Effector CD4-positive, alpha-beta T cell (primary cell): ENCODE measurements at places on chromosomes 5 and 9.

GRCh38 chr9:98085944-98086343, 29.4 kb downstream of the NANS start:
- no peak for DNase-seq

DNA sequence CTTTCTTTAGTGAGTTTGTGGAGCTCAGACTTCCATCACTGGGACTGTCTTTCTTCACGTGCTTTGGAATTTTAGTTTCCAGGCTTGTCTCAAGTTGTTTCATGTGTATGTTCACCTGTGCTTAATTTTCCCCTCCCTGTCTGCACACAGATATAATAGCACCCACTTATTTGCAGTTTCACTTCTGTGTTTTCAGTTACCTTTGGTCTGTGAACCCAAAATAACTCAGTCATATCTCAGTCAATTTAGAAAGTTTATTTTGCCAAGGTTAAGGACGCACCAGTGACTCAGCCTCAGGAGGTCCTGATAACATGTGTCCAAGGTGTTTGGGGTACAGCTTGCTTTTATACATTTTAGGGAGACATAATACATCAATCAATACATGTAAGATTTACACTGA, 330.4 kb downstream of the ICE1 start:
- DNase-seq = no peak

- no peak for DNase-seq
These were observed 92.6 kb downstream of the RIC1 start for GRCh38 chr9:5721279-5722087.

DNA sequence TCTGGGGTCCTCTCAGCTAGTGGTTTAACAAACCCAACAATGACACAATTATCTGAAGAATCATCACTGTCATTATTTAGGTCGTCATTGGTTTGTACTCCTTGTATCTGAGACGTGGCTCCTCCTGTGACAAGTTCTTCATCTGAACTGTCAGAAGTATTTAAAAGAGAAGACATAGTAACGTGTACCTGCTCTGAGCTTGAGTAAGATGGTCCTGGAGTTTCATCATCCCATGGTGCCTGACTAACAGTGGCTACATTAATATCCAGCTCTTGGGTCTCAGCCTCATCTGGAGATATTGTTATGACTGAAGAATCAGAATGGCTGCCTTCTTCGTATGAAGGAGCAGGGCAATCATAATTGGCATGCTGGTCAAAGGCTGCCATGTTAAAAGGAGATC, 9.1 kb upstream of the SMIM27 start:
- DNase-seq = no peak

- no peak for DNase-seq
These were observed 90.3 kb upstream of the FBXL17 start for GRCh38 chr5:108472237-108472636.

DNA sequence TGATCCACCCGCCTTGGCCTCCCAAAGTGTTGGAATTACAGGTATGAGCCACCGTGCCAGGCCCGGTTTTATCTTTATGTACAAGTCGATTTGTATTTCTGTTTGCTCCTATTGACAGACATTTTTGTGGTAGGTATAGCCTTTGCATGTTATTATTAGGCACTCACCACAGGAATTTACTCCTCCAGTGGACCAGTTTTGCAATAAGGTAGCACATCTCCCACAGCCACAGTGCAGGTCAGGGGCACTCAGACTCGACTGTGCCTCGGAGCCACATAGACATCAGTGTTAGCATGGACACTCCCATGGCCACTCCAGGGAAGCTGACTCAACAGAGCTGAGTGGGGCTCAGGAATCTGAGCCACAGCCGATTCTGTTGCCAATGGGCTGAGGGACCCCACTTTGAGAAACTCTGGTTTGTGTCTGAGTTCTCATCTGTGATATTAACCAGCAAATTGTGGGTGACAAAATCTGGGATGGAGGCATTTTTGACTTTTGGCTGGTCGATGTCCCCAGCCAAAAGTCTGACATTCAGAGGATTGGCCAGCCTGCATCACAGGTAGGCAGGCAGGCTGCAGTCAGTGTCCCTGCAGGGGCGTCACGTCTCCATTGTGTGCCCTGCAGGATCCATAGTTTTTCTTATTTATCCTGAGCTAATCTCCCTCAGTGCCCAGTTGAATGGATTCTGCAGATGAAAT, 15.0 kb upstream of the SHB start:
- DNase-seq = no peak

DNA sequence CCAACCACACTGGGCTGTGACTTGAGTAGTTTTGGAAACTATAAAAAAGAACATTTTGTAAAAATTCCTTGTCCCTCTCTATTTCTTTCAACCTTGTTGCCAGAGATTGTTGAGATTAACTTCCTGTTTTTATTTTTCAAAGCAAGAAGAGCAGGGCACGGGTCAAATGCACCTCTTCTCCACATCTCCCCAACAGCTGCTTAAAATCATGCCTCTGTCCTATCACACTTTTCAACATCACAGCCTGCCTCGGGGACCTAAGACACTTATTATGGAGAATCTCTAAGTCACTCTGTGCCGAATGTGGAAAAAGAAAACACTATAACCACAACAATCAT, 280.3 kb upstream of the TNC start:
- no peak for DNase-seq

DNA sequence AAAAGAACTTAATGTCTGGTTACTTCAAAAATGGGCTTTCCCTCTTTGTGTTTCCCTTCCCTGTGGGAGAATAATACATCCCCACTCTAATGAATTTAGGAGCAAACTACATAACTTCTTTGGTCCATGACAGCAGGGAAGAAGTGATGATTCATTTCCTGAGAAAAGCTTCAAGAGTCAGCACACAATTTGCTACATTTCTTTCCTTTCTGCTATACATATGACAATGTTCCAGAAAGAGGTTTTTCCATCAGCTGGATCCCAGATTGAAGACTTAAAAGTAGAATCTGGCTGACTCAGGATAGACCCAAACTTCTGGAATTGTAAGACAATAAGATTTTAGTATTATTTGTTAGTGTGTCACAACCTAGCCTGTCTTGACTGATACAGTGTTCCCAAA, 126.1 kb downstream of the DRD1 start:
- no peak for DNase-seq

DNA sequence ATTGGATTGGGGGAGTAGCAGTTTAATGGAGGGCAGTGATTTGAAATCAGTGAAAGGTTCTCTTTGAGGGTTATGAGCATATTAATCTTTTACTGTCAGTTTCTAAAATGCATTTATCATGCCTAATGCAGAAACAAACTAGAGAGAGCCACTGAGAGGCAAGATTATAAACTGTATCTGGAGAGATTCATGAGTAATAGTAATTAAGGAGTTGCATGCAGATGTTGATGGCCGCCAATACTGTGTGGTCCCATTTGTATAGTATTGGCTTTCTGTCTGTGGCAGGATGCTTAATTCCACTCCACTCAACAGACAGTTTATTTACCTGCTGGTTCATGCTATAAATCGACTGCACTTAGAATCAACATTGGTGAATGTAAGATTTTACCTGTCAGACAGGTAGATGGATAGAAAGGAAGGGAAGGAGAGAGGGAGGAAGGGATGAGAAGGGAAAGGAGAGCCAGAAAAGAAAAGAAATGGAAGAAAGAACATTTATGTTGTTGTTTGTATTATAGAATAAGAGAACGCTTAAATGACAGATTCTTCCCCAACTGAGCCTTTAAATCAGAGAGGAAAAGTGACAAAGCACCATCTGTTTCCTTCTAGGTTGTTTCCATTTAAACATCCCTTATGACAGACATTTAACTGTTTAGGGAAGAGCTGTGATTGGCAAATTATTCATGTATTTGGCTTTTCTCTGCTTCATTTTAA, 146.5 kb downstream of the PAM start:
- DNase-seq = no peak

DNA sequence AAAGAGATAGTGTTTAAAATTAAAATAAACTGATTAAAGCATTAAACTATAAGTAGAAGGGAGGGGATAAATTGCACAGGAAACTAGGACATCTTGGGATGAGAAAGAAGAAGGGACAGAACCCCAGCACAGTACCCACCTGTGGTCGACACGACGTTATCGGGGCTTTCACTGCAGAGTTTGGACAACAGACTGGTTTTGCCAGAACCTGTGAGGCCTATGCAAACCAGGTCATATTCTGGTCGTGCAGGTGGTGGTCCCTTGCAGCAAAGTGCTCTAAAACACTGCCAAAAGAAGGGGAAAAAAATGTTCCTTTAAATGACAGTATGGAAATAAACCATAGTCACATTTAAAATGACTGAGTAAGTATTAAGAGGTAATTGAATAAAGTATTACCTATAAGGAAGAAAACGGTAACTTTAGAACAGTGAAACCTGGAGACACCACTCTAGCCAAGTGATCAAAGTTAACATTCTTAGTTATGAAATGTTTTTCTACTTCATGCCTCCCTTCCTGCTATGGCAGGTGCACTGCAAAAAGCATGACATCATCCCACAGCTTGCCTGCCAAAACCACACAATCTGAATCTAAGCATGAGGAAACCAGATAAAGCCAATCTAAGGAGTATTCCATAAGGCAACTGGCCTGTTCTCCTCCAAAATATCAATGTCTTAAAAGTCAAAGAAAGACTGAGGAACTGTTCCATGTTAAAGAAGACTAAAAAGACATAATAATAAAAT, 138.6 kb downstream of the ARL15 start:
- no peak for DNase-seq

DNA sequence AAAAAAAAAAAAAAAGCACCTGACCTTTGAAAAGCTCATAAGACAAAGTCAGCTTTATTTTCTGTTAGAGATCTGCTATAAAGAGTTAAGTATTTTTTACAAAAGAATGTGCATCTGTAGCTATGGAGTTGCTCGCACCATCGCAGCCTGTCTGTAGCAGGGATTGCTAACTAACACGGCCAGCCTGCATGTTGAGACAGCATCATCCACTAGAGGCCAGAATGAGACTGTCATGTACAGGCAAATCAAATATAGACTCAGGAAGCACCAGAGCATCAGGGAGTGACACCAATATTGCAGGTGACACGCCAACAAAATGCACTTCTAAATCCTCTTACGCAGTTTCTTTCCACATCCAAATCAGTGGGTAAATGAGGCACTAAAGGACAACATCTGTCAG, 136.3 kb upstream of the RASEF start:
- DNase-seq = no peak

GRCh38 chr5:52657247-52657645, 130.5 kb upstream of the ITGA1 start:
- no peak for DNase-seq

- DNase-seq = no peak
These were observed 132.1 kb downstream of the AP3B1 start for GRCh38 chr5:78162253-78162862.

- no peak for DNase-seq
These were observed 73.0 kb upstream of the GPR151 start for GRCh38 chr5:146589028-146589345.

DNA sequence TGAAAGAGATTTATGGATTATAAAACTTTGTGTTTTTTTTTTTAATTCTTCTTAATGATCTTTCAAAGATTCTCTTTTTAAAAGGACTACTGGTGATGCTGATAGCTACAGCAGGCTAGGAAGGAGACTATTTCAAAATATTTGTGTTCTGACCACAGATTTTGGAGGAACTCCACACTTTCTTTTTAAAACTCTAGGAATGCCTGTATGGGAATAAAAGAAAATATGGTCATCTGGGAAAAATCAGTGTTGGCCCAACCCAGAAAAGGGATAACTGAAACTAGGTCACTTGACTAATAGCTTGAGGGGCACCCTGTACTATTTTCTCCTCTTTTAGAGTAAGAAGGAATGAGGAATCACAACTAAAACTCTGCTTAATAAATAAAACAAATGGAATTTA, 97.6 kb upstream of the ADAMTS19 start:
- DNase-seq = no peak

DNA sequence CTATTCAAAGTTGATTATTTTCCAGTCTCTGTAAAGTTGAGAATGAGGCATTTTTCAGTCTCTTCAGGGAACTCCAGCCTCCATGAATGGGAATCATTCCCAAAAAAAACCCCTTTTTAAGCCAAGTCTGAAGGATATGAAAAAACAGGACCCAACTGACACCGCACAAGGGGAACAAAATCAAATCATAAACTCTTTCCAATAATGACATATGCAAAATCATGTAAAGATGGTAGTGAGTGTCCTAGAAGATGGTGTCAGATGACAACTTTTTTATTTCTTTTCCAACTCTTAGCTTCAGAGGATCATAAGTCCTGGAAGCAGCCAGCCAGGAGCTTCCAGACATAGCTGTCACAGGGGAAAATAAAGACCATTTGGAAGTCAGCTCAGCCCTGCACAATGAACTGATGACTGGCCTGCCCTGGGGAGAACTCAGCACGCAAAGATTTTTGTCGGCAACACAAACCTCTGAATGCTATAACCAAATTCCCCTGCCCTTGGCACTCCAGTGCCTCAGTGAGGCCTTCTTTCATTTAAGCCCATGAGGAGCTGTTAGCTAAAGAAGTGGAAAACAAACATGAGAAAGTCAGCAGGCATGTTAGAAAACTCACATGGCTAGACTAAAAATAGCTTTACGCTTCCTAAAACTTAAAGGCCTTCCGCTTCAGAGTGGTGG, 85.4 kb downstream of the SLC1A3 start:
- no peak for DNase-seq

GRCh38 chr5:170519549-170519948, 15.7 kb downstream of the KCNIP1 start:
- no peak for DNase-seq

GRCh38 chr9:34983209-34983608, 6.3 kb upstream of the DNAJB5 start:
- no peak for DNase-seq

DNA sequence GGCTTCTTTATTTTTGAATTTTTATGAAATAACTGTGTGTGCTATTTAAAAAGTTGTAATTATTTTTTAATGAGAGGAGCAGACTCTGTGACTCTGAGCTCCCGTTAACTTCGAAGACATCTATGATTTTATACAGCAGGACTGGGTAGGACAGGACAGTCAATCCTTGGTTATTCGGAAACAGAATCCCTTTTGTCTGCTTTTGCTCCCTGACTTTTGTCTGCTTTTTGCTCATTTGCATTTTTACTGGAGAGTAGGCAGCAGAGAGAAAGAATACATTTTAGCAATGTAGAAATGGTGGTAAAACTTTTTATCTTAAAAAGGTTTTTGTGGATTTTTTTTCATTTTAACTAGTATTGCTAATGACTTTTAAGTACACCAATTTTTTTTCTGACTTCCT, 303.6 kb downstream of the ARHGAP26 start:
- no peak for DNase-seq

- no peak for DNase-seq
These were observed 5.1 kb upstream of the WDR5 start for GRCh38 chr9:134130503-134131375.

GRCh38 chr5:133921979-133922378, 46.4 kb downstream of the C5orf15 start:
- no peak for DNase-seq

DNA sequence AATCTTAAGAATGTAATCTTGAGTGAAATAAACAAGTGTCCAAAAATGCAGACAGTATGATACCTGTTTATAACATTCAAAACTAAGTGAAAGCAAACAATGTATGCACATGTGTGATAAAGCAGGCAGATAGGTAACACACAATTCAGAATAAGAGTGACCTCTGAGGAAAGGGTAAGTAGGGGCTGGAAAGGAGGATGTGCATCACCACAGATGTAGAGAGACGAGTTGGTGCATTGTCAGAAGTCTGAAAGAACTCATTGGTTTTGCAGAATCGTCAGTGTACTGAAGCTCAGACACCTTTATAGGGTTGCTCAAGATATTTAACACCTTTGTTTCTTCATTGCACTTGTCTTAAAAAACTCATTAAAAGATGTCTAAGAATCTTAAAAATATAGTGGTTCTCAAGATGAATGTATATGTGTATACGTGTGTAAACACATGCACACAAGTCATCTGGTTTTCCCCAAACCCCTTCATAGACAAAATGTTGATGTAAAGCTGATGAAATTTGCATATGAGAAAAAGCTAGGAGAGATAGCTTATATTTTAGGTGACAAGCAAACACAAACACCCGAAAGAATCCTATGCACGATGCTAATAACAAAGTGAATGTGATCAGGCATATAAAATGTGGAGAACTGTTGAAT, 197.6 kb upstream of the MEF2C start:
- DNase-seq = no peak
